ENCODE measurements at places on chromosomes 13 and 19.

DNA sequence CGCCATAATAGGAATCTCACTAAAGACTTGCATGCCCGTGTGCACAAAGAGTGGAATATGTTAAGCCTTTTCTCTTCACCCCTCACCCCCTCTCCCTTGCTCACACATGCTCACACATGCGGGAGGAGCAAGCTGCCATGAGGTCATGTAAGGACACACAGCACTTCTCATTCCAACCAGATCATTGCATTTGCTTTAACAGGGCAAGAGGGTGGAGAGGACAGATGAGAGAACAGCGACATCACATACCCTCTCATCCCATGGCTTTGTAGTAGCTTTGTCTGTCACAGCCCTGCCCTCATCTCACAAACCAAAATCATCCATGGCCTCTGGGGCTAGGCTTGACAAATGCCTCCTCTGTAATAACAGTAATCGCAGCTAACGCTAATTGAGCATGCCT lies 145.6 kb upstream of the FRY start:
- DNase-seq = no peak

DNA sequence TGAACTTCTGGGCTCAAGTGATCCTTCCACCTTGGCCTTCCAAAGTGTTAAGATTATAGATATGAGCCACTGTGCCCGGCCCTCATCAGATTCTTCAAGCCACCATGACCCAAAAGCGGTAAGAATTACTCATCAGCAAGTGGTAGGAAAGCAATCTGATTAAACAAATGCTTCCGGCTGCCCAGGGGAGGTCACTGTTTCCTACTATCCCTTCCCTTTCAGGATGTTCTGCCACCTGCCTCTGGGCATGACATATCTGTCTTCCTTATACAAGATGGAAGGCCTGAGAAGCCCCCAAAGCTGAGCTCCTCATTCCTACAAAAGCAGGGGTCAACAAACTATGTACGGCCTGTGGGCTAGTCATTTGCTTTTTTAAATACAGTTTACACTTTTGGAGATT lies 7.0 kb downstream of the ABHD8 start:
- DNase-seq = no peak

- DNase-seq = no peak
Observed at GRCh38 chr19:46748325-46749109, 2.3 kb upstream of the STRN4 start.

- DNase-seq = peak; percentile 70
Observed at GRCh38 chr19:44903602-44904425, 1.8 kb upstream of the APOE start.

- no peak for DNase-seq
Observed at GRCh38 chr19:15159251-15159650, 41.5 kb downstream of the NOTCH3 start.

DNA sequence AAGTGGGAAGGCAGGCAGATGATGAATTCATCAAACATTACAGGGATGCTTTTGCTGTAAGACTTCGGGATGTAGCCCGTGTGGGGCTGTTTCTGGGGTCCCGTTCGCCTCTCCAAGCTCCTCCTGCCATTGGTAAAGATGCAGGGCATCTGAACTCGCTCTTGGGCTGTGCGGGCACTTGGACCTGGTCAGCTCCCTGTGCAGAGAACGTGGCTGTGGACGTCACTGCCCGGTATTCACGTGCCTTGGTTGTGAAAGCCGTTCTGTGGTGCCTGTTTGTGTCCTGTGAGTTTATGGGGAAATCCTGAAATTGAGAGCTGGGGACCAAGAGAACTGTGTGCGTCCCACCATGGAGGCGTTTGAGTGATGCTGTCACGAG lies 5.4 kb downstream of the TFDP1 start:
- no peak for DNase-seq

DNA sequence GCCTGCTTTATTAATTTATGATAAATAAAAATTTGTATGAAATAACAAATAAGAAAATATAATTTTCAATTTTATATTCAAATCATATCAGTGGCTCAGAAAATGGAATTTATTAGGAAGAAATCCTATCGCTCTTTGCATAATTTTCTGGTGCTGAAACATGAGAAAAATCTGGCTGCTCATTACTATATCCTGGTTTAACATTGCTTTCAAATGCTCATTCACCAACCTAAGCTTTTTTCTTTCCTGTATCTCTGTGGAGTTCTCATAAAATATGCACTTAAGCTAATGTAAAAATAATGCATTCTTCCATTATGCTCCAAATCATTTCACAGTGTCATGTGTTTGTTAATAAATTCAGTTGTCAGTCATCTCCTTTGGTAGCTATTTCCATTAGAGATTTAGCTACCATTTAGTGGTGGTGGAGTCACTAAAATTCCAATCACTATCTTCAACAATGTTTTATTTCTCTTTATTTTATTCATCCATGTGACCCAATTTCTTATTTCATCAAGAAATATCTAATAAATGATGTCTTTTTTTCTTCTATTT lies 498.0 kb downstream of the DCT start:
- DNase-seq = no peak

- DNase-seq = no peak
Observed at GRCh38 chr13:21872795-21873194, 201.9 kb downstream of the FGF9 start.

DNA sequence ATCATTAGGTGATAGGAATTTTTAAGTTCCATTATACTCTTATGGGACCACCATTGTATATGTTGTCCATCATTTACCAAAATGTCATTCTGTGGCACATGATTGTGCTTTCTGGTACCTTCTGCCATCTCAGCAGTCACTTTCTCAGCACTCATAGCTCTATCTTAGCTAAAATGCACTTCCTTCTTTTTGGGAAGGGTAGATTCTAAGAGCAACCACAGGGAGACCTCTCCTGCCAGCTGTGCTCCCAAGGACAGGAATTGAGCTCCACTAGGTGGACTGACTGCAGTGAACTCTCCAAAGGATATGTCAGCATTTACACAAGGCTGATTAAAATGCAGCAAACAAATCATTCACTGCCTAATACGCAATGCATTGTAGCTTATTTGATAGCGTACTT lies 91.8 kb upstream of the OBI1 start:
- DNase-seq = no peak

GRCh38 chr19:10292789-10293636 lies 3.3 kb downstream of the ICAM5 start:
- DNase-seq = no peak

DNA sequence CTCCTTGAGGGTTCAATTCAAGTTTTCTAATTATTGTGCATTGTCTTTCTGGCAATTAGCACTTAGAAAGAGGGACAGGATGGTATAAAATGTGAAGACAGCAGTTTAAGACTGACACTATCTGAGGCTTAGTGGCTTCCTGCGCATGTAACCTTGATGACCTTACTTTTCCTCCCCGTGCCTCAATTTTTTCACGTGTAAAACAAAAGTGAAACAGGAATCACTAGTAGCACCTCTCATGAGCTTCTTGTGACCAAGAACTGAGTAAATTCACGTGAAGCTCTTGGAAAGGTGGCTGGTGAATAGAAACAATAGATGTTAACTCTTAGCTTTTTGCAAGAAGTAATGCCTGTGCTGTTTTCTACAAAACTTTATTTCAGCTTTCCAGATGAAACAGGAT lies 233.9 kb downstream of the LMO7 start:
- DNase-seq = no peak

GRCh38 chr13:46587807-46588418 lies 34.9 kb downstream of the LRCH1 start:
- DNase-seq = no peak

DNA sequence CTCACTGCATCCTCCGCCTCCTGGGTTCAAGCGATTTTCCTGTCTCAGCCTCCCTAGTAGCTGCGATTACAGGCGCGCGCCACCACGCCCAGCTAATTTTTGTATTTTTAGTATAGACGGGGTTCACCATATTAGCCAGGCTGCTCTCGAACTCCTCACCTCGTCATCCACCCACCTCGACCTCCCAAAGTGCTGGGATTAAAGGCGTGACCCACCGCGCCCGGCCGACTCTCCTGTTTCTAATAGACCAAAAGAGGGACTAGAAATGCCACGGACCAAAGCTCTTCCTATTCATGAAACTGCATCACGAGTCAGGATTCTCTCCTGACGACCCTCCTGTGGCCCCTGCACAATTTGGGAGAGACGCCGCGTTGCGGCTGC lies 563 bp downstream of the ZNF43 start:
- DNase-seq = no peak

DNA sequence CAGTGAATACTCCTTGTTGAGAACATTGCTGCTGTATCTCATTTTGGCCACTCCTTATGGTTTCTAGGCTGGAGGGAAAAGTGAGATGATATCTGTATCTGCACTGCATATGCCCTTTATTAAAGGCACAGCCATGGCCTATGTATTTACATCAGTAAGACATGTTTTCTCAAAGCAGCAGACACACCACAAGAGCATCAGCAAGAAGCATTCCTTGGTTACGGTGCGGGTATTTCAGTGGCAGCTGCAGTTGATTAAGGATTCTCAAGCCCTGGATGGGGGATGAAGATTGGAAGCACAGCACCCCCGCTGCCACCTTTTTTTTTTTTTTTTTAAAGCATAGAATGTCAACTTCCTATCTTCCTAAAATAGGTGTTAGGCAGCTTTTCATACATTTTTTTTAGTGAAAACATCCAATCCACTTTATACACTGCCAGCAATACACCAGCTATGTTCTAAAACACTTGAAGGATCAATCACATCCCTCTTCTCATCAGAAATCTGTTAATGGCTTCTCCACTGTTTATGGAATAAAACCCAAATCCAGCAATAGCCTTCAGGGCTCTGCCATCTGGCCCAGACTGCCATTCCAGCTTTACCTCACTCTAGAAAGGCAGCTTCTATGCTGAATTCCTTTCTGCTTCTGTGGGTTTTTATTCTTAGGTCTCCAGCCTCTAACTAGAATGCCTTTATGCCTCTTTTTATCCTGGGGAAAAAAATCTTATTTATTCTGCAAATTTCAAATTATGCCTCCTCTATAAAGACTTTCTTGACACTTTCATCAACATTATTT lies 331.0 kb downstream of the DNAJC15 start:
- no peak for DNase-seq
